ENCODE measurements at places on chromosomes 12 and 14.

DNA sequence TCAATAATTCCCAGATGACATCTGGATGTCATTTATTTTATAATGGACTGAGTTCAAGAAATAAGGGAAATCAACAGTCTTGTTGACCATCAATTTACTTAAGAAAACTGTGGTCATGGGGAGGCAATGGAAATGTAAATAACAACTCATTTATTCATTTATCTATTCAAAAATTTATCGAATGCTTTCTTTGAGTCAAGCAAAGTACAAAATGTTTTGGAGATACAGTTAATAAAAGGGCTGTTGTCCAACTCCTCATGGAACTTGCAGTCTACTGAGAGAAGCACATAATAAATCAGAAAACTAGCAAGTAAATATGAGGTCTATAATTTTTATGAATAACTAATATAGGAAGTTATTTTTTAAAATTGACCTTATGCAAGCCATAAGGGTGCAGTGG lies 65.5 kb upstream of the KITLG start:
- DNase-seq: no peak

GRCh38 chr12:119461636-119462214 lies 127.2 kb downstream of the CCDC60 start:
- no peak for DNase-seq

DNA sequence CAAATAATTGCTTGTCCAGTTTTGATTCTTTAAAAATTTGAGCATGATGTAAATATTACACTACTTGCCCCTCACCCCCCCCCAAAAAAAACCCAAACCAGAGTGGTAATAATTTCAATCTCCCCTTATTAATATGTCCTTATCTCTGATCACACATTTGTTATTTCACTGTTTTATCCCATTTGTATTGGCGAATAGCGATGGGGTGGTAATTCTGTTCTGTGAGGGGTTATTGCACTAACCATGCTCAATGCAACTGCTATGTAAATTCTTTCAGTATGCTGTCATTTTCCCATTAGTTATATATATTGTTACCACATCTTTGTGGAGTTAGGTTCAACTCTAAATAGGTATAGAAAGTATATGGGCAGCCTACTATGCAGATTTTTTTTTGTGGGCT lies 1.1 kb downstream of the RIMKLB start:
- no peak for DNase-seq

GRCh38 chr12:4375449-4375848 lies 4.1 kb downstream of the FGF23 start:
- no peak for DNase-seq

DNA sequence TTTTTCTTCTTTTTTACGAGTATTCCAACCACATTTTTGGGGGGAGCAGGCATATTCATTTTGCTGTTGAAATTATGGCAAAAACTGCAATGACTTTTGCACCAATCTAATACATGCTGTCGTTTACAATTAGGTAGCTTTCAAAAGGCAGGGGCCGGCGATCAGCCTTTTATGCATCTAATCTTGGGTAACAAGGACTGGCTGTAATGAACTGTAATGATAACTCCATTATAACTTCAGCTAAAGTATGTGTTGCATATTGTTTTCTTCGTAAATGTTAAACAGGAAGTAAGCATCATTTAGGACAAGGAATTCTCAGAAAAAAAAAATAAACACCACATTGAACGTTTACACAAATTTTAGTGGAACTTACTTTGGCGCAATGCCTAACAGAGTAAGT lies 30.3 kb upstream of the KLRF1 start:
- no peak for DNase-seq

- no peak for DNase-seq
Measured at GRCh38 chr12:96197503-96198272, 3.5 kb downstream of the ELK3 start.

GRCh38 chr12:115000038-115000437 lies 316.1 kb upstream of the TBX3 start:
- no peak for DNase-seq

GRCh38 chr14:67541448-67542387 lies 8.6 kb downstream of the PLEKHH1 start:
- DNase-seq: no peak

- no peak for DNase-seq
Measured at GRCh38 chr14:91931478-91932088, 15.9 kb downstream of the FBLN5 start.

GRCh38 chr12:28517101-28517500 lies 326.8 kb downstream of the CCDC91 start:
- DNase-seq: no peak

DNA sequence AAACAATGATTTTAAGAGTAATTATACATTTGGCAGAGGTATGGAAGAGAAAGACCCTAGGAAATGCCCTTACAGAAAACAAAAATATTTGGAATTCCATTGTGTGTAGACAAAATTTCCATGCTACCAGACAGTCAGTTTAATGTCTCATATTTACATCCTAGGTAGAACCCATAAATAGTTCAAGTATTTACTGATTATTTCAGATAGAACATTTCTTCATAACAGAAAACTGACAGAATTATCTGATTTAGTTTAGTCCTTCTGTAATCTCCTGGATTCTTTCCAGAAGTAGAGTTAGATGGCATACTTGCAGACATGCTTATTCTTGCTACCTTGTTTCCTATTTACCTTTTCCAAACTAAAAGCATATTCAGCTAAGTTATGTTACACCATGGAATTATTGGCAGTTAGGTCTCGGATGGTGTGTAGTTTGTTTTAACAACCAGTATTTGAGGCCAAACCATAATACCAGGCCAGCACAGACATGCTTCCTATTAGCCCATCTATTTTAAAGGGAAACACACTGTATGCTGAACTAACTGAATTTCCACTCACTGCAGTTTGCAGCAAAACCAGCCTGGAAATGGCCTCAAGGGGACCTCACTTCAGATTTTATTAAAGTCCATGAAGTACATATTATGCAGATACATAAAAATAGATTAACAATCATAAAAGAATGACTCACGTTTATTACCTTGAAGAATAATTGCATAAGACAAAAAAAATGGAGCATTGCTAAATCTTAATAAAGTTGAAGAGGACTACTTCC lies 126.6 kb upstream of the LRIG3 start:
- no peak for DNase-seq

GRCh38 chr12:11321980-11322379 lies 11.7 kb upstream of the PRB4 start:
- DNase-seq: no peak

DNA sequence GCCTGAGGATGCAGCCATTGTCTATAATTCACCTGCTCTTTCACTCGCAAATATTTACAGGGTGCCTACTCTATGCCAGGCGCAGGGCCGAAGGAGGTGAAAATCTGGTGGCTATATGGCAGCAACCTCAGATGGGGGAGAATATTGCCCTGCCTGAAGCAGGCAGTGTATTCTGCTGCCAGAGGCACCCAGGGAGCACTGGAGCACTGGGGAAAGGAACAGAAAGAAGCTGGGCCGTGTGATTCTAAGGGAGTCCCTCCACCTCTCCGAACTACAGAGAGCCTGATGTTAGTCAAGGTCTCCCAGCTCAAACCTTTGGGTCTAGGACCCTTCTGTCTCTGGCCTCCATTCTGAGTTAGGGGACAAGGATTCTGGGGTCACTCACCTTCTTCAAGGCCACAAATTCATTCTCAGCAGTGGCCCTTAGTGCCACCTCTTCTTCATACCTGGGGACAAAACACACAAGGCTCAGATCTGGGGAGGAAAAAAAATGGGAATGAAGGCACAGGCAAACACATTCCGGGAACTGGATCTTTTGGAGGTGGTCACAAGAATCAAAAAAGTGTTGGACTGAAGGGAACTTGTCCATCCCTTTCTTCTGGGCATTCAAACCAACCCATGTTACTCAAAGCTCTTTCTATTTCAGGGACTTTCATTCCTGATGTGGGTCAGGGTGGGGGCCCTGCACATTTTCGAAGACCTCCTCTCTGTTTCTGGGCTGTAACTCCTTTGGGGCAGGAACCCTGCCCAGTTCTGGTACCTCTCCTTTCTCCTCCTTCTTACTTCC lies 19.3 kb upstream of the KRT86 start:
- no peak for DNase-seq

GRCh38 chr14:75537071-75537470 lies 14.8 kb downstream of the BATF start:
- no peak for DNase-seq

DNA sequence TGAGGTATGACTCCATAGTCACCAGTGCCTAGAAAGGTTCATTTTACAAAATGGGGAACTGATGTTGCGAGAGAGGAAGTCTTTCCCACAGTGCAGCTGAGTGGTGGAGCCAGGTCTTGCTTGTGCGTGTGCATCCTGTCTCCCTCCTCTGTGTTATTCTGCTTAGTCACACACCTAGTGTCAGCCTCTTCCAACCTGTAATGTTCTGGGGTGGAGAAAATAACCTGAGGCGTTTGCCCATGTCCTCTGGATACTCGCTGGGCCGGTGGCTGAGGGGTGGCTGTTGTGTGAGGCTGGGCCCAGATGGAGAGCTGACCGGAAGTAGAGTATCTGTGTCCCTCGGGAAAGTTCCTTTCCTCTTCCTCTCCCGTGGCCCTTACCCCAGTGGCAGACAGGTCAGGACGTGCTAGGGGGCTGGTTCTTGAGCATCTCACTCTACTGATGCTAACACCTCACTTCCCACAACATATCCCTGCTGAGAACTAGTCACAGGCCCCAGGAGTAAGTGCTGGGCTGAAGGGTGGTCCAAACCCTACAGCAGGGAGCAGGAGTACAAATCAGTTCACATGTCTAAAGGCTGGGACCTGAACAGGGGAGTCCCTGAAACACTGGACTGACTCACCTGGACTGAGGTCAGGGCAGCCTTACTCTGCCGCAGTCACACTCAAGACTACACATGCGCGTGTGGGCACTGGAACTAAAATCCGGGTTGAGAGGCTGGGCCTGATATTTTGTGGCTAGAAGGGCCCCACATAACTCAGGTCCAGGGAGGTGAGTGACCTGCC lies 7.0 kb downstream of the MLF2 start:
- no peak for DNase-seq

- DNase-seq: no peak
Measured at GRCh38 chr12:25130741-25131188, 64.2 kb downstream of the DNAI7 start.

- no peak for DNase-seq
Measured at GRCh38 chr14:22569737-22570131, 19.3 kb downstream of the DAD1 start.

DNA sequence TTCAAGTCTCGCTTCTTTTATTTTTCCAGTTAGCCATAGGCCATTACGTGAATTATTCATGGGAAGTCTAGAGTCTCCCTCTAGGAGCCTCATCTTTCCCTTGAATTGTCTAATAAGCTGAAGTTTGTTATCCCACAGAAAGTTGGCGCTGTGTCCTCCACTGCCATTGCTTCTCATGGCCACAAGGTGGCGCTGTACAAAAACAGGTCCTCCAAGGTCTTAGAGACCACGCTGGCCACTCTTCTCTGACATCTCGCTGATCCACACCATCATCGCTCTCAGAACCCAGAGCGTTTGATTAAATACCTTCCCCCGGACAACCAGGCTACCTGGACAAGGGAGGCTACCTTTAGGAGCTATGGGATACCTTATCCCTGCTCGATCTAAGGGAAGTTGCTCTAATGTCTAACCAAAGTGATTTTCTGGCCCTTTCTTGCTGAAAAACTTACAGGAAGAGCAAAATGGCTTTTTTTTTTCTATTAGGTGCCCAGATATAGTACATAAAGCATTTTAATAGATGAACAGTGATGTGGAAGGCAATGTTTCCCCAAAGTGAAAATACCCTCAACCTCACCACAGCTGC lies 110.0 kb downstream of the CCDC60 start:
- DNase-seq: no peak

- DNase-seq: peak; percentile 63
Measured at GRCh38 chr12:53984901-53985691, at the start of gene HOXC10. Gene HOXC10 (plus strand): TSS chr12:53985146. CDS start chr12:53985260, 114 bp downstream.
